ENCODE measurements at places on chromosomes 6 and 20. TPM values are rescaled to one million over a fixed set of nuclear protein-coding genes. Genes with fewer than 3 reads are reported as not detected.

DNA sequence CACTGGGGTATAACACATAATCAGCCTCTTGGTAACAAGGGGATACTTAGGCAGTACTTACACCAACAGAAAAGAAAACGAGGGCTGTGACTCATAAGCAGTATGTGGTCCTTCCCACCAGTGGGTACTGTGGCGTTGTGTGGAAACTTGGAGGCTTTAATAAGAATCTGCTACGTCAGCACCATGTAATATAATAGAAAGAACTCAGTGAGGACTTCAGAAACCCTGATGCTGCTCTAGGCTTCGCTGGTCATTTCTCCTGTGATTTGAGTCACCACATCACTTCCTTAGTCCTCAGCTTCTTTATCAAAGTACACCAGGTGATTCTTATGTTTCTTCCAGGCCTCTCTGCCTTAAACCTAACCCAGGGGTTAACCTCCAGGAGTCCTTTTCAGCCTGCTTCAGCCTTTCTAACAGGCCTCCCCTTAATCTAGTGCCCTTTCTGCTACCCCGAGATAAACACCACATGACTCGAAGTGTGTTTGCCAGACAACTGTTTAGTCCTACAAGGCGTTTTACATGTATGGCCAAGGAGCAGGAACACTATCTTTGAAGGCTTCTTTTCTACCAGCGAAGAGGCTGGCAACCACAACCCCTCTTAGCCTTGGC is 68.5 kb downstream of the FYN start:
- no peak for DNase-seq

DNA sequence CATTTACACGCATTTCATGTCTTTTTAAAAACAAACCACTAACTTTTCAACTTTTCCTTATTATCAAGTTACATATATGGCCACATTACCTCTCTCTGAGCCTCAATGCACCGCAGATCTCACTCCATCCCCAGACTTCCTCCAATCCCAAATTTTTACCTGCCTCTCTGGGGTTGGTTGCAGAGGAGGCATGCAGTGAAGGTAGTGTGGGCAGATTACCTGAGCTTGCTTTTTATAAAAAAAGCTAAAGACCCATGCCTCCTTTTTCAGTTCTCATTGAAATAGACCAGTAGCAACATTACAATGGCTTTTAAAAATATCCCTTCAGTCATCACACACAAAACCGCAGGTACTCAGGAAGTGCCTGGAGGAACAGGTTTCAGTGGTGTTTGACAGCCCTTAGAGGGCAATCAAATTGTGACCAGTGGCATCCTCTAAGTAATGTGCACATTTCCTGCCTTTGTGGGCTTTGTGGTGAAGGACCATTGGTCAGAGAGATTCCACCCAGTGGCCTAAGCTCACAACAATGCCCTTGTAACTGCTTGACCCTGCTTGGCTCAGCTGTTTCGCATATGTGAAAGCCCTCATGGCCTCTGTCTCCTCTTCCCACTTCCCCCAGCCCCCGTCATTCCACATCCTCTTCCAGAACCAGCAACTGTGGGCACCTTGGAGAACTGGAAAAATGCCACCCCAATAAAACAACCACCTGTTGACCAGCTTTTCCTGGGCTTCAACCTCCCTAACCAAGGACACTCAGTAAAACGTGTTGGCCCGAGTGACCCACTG is 30.2 kb upstream of the IL17A start:
- no peak for DNase-seq

DNA sequence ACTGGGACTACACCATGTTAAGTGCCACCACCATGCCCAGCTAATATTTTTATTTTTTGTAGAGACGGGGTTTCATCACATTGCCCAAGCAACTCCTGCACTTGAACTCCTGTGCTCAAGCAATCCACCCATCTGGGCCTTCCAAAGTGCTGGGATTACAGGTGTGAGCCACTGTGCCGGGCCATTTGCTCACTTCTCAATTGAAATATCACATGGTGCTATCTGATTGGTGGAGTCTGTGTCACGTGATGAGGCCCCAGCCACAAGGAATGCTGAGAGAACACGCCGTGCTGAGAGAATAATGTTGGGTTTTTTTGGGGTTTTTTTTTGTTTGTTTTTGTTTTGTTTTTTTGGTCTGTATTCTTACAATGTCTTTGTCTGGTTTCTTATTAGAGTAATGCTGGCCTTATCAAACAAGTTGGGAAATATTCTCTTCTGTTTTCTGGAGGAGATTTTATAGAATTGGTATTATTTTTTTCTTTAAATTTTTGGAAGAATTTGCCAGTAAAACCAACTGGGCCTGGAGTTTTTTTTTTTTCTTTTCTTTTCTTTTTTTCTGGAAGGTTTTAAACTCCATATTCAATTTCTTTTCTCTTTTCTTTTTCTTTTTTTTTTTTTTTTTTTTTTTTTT is 183.2 kb upstream of the KCNG1 start:
- DNase-seq = no peak

GRCh38 chr6:124054034-124054433 is 250.4 kb downstream of the NKAIN2 start:
- DNase-seq = no peak

The ADGRF4 gene
- total RNA-seq = 1.3 TPM

The SYNDIG1 gene
- total RNA-seq = 0.80 TPM

The HECA gene
- total RNA-seq = 27.5 TPM

The TBXT gene
- not detected for total RNA-seq
